CD4-positive, CD25-positive, alpha-beta regulatory T cell (primary cell): ENCODE measurements at places on chromosomes 6 and 20. TPM values are rescaled to one million over a fixed set of nuclear protein-coding genes. Genes with fewer than 3 reads are reported as not detected.

PRDM13 gene
- total RNA-seq, result not detected

CLPSL2 gene
- total RNA-seq, result not detected

CNKSR3 gene
- 0.25 TPM for total RNA-seq

TP53RK gene
- 6.6 TPM for total RNA-seq

TFAP2D gene
- not detected for total RNA-seq

NSFL1C gene
- total RNA-seq, result 64.0 TPM

HTR1E gene
- not detected for total RNA-seq
